ENCODE measurements at places on chromosomes 2 and 18.

DNA sequence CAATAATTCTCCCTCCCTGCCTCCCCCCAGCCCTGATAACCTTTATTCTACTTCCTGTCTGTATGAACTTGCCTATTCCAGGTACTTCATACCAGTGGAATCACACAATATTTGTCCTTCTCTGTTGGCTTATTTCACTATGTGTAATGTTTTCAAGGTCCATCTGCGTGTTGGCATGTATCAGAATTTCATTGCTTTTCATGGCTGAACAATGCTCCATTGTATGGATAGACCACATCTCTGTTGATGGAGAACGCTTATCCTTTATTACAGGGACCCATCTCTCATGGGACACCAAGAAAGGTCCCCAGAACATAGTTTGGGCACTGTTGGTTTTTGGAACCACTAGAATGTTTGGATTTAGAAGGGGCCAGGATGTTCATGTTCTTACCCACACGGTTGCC, 40.2 kb downstream of the ATOH8 start:
- DNase-seq = no peak

- no peak for DNase-seq
Measured at GRCh38 chr18:9772847-9773677, 65.0 kb downstream of the RAB31 start.

- DNase-seq = no peak
Measured at GRCh38 chr2:168526641-168527040, 70.6 kb downstream of the CERS6 start.

GRCh38 chr2:39228413-39229209, 15.2 kb downstream of the CDKL4 start:
- DNase-seq = no peak

DNA sequence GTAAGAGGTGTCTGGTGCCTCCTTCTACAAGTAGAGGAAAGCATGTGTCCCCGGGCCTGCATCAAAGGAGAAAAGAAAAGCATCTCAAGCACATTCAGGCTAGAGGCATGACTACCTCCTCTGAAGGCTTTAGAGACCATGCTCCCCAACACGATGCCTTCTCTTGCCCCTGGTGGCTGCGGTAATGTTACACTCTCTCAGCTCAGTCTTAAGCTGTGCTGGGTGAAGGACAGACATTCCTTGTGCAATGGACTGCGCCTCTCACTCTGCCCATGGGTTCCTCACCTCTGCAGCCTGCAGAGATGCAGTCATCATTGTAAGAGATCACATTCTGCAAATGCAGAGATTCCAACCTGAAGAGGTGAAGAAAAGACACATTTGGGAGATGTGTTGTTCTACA, 148.2 kb upstream of the HNRNPA3 start:
- DNase-seq = no peak

Measured in NCI-H510A treated with DMSO at 0.1 percent for 48 hours (cell line).